Tibial artery (tissue), 4 donors: ENCODE measurements at places on chromosomes 13 and 19.
A peak's percentile ranks its signal among the peaks of the same experiment; 100 is the strongest.

DNA sequence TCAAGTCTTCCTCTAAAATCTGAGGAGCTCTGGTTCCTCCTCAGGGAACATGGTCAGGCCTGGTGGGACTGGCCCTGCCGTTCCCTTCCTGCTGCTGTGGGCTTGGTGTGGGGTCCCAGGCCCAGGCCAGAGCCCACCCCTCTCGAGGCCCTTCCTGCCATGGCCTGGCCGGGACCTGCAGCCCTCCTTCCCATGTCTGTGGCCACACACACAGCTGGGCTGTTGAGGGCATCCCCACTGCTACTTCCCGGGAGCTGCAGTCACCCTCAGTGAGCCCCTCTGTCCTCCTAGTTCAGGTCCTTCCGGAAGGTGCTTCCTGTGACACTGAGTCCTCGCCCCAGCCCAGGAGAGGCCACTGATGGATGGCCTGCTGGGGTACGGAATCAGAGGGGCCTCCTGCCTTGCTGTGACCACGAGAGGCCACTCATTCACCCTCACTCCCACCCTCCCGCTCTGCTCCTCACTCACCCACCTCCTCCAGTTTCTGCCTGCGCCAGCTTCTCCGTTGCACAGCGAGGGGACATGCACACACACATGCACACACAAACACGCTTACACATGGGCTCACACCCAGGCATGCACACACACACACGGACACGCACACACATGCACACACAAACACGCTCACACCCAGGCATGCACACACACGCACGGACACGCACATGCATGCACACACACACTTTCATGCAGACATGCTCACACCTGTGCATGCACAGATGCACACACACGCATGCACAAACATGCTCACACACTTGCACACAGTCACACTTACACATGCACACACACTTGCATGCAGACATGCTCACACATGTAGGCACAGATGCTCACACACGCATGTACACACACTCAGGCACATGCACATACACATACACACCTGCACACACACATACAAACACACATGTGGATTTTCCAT, 7.3 kb upstream of the MCF2L start:
- DNase-seq, result peak; percentile 48

DNA sequence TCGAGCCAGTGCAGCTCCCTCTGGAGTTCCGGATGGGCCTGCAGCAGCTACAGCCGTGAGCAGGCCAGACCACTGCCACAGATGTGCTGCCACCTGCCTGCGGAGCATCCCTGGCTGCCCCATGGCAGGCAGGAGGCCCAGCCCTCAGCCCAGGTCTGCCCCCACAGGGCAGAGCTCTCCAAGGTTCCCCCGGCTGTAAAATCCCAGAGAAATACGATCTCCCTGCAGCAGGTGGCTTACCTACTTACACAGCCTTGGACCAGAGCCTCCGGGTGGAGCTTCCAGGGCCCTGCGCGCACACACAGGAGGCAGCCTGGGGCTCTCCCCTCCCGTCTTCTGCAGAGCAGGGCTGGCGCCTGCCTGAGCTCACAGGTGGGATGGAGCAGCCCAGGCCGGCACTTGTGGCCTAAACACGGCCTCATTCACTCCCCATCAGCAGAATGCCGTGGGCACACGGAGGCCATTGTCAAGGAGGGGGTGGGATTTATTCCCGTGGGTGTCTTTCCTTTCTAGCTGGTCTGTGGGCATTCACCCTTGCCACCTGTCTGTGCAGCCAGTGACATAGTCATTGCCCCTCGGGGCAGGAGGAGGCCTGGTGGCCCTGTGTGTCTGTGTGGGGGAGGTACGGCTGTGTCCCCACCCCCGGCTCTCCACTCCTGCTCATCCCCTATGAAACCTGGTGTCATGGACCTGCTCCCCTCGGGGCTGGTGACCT, 118.0 kb downstream of the KDM4B start:
- DNase-seq, result no peak

DNA sequence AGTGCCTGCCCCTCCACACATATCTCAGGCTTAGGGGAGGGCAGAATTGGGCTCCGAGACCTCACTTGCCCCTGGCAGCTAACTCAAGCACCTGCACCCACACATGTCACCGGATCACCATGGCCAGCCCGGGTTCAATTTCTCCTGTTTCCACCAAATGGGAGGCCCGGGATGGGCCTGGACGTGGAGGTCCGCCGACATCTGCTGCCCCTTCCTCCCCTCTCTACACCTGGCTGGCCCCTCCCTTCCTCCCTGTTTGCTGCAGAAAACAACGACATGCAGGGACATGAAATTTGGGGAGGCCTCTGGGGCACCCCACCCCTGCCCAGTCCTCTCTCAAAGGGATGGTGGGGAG, 1.3 kb downstream of the PRKD2 start:
- no peak for DNase-seq

- peak; percentile 49 for DNase-seq
These were observed 435 bp upstream of the ZNF382 start for GRCh38 chr19:36604656-36605100.

- DNase-seq, result peak; percentile 77
These were observed at the start of gene C3 for GRCh38 chr19:6720369-6721137. Gene C3 (minus strand): TSS chr19:6720650. CDS start chr19:6720589, 61 bp downstream.

DNA sequence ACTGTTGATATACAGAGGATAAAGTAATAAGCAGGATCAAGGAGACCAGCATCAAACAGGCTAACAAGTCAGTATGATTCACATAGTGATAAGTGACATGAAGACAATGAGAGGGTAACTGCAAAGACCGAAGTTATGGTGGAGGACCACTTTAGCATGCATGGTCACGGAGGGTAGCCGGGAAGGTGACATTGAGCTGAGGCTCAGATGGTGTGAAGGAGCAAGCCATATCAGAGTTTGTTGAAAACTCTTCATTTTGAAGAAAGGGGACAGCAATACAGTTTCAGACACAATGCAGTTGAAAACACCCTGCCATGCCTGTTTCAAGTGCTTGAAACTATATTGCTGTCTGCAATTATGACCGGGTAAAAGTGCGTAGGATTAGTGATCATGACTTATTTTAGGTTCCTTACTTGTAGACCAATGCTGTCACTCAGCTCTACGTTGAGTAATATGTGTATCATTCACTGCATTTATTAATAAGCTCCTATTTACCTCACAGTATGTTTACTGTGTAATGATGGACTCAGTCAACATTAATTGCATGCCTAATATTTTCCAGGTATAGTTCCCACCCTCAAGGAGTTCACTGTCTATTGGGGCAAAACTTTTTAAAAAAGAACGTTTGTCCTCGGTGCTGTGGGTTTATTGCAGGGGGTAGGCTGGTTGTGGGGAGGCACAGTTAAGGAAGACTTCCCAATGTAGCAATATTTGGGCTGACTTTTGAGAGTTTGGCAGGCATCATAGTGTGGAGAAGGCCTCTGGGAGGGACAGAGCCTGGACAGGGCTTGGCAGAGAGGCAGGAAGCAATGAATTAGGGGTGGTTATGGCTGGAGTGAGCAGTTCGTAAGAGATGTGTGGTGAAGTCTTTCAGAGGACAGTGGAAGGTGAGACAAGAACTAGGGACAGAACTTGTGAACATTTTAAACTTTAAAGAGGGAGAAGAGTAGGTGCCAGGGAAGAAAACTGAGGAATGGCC, 3.2 kb downstream of the UBAC2 start:
- DNase-seq, result no peak
